EL (cell line): ENCODE measurements at places on chromosomes 13 and 19.

DNA sequence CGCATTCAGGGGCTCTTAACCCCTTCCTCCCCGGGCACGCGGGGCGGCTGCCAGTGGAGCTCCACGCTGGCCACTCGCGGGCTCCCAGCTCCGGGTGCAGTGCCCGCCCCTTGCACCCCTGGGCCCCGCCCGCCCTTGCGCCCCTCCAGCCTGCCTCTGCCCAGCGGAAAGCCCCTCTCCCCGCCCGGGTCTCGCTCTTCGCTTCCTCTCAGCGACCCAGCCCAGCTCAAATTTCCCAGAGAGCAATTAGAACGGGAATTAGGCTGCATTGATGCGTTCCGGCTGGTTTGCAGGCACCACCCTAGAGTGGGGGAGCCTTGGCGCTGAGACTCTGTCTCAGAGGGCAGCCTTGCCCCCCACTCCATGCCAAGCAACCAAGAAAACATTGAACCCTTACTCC, 1.8 kb upstream of the GSX1 start:
- DNase-seq, result no peak

DNA sequence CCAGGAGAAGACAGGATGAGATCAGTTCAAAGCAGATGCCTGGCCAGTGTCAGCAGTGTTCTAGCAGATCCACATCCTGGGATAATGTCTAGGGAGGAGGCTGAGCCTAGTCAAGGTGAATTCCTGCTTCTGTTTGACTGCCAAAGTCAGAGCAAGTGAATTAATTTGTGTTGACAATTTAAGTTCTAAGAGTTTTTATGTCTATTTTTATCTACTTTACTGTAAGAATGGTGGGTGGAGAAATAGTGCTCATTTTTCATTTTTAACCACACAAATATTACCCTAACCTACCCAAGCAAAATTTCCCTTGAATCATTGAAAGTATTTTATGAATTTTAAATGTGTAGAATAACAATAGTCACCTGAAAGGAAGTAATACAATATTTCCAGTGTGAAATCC, 207.6 kb upstream of the SLC10A2 start:
- no peak for DNase-seq

- DNase-seq, result no peak
Measured at GRCh38 chr13:40428354-40428753, 238.1 kb downstream of the FOXO1 start.

DNA sequence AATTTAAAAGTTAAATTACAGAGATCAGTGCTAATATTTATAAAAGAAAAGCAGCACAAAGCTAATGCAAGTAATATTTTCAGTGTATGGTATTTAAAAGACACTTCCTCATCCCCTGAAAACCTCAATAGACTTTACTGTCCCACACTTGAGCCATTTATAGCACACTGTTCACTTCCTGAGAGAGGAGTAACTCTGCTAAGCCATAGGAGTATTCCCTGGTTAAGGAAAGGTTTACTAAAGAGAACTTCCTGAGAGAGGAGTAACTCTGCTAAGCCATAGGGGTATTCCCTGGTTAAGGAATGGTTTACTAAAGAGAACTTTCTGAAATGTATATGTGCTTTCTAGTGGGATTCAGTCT, 159.4 kb downstream of the NHLRC3 start:
- DNase-seq, result no peak

DNA sequence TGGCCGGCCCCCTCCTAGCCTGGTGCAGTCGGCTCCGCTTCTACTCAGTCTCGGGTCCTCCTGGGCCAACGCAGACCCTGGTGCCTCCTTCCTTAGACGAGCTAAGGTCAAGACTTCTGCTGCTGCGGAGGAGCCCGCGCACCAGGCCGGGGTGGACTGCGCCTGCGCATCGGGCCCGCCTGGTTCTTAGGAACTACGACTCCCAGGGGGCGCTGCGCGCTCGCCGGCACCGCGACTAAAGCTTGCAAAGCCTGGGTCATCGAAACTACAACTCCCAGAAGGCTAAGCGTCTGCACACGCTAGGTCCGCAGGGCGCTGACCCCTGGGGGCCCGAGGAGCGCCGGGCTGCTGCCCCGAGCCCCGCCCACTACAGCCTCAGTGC, at the start of gene ZNF835:
TSS of gene ZNF835 (minus strand) at position 145 of the 382 bp plus-strand sequence. CDS start 6,559 bp downstream, outside the sequence.
- DNase-seq, result peak; percentile 4

DNA sequence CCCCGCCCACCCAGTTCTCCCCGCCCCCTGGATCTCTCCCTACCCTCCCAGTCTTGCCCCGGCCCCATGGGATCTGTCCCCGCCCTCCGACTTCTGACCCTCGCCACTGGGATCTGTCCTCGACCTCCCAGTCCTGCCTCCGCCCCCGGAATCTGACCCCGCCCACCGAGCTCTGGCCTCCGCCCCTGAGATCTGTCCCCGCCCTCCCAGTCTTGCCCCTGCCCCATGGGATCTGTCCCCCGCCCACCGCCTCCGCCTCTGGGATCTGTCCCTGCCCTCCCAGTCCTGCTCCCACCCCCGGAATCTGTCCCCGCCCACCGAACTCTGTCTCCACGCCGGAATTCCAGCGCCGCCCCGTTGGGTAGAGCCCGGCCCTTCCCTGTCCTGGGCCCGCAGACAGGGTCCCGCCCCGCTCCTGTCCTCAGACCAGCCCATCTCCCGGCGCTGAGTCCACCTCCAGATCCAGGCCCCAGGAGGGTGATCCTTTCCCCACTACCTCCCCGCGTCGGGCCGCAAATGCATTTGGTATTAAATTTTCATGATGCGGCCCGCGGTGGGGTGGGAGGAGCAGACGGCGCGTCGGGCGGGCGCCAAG, 1.5 kb upstream of the SLC17A7 start:
- DNase-seq, result peak; percentile 91

DNA sequence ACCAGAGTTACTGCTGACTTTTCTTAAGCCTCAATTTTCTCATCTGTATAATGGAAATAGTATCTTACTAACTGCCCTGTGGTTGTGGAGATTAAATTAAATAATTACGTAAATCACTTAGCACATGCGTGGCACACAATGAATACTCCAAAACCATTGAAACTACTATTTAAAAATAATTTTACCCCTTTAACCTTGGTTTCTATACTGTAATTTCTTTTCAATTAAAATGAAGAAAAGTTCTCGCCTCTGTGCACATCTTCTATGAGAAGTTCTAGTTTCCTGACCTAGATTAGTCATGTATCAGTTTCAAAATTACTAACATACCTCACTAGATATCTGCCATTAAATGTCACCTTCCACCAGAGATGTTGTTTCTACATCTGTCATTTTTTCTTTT, 5.7 kb downstream of the SLITRK1 start:
- no peak for DNase-seq

- no peak for DNase-seq
Measured at GRCh38 chr13:40101708-40102359, 446.4 kb downstream of the COG6 start.

DNA sequence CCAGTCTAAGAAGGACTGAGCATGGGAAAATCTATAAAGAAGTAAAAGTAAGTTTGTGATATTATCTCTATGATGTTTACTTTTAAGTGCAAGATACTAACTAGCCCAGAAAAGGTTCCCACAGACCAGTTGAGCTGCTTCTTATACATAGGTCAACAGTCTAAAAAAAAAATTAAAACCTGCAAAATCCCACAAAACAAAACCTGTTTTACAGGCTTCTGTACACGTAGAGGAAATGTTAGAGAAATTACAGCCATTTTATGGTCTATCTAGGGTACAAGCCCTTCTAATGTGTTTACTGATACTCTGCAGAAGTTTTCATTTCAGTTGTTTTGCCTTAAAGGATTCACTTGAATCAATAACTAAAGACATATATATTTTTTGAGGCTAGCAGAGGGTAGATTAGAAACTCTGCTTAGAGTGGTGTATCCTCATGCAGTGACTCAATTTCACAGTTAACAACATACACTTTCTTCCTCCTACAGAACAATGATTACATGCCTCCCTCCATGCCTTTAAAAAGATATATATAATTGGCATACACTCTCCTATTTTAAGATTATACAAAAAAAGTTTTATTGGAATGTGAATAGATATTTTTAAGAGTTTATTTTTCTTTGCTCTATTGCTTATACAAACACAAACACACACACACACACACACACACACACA, 43.9 kb downstream of the CAB39L start:
- no peak for DNase-seq
